CD8-positive, alpha-beta memory T cell (primary cell): ENCODE measurements at places on chromosomes 1 and 21. TPM values are rescaled to one million over a fixed set of nuclear protein-coding genes. Genes with fewer than 3 reads are reported as not detected.
A peak's percentile ranks its signal among the peaks of the same experiment; 100 is the strongest.

MEX3A gene
- not detected for polyA plus RNA-seq

- no peaks in the 10 kb centered on the region for H3K27me3 ChIP-seq
- H3K36me3 ChIP-seq, result no peaks in the 10 kb centered on the region
- H3K4me3 ChIP-seq, result no peak overlapping the region
Measured at GRCh38 chr1:168148916-168149315, 12.2 kb upstream of the GPR161 start.

RRP1 gene
- 21.8 TPM for polyA plus RNA-seq

- no peaks in the 10 kb centered on the region for H3K4me1 ChIP-seq
- H3K36me3 ChIP-seq, result no peaks in the 10 kb centered on the region
- H3K27ac ChIP-seq, result no peak overlapping the region
- DNase-seq, result no peak
- H3K27me3 ChIP-seq, result no peaks in the 10 kb centered on the region
Measured at GRCh38 chr21:38912102-38912629, 106.4 kb downstream of the ETS2 start.

- H3K27ac ChIP-seq, result no peak overlapping the region
- H3K4me1 ChIP-seq, result no peaks in the 10 kb centered on the region
- no peaks in the 10 kb centered on the region for H3K36me3 ChIP-seq
- no peaks in the 10 kb centered on the region for H3K27me3 ChIP-seq
Measured at GRCh38 chr1:96968983-96969382, 247.4 kb downstream of the PTBP2 start.

GRCh38 chr1:154608397-154609270 lies 648 bp upstream of the ADAR start:
- H3K27ac ChIP-seq, result peak overlapping the region; percentile 93
- H3K36me3 ChIP-seq, result no peaks in the 10 kb centered on the region
- H3K27me3 ChIP-seq, result no peaks in the 10 kb centered on the region
- peaks cover 54% of the 10 kb centered on the region for H3K4me1 ChIP-seq
- peak; percentile 41 for DNase-seq

PLPP3 gene
- not detected for polyA plus RNA-seq

DNA sequence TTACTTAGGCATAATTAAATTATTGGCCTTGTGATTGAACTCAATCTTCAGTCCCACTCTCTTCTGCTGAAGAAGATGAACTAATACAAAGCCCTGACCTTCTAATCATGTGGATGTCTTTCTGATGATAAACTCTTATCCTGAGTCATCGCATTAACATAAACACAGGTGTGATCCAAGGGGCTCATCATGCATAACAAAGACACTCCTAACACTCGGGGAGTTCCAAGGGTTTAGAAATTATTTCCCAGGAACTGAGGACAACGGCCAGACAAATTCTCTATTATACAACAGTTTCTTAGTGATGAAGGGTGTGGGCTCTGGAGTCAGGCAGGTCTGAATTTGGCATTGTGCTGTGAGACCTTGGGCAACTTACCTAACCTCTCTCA lies 18.0 kb downstream of the DUSP10 start:
- no peaks in the 10 kb centered on the region for H3K36me3 ChIP-seq
- H3K4me3 ChIP-seq, result no peak overlapping the region
- DNase-seq, result no peak
- H3K27me3 ChIP-seq, result no peaks in the 10 kb centered on the region
- peaks cover 33% of the 10 kb centered on the region for H3K4me1 ChIP-seq
- H3K27ac ChIP-seq, result no peak overlapping the region

GRCh38 chr1:944341-945325 lies 14.4 kb downstream of the NOC2L start:
- no peak overlapping the region for H3K4me3 ChIP-seq
- no peak for DNase-seq
- peaks cover 21% of the 10 kb centered on the region for H3K27me3 ChIP-seq
- H3K4me1 ChIP-seq, result peaks cover 13% of the 10 kb centered on the region

DNA sequence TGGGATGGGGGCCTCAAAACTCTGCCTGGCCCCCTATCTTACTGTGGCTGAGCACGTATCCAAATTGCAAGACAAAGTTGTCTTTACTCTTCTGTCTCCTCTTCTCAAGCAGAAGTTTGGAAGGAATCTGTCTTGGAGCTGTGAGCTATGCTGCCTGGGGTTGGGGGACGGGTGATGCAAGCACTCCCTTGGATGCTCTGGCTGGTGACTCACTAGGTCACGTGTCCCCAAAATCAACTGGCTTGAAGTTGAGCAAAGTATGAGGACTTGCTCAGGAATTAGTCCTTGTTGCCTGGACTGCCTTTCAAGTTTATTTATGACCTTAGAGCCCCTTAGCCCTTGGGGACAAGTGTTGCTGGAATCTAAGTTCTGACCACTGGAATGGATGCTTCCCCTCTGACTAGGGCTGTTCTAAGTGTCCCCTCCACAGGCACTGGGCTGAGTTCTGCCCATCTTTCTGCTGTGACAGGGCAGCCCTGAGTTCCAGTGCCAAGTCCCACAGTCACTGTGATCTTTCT lies 269.5 kb downstream of the HHAT start:
- H3K4me3 ChIP-seq, result no peak overlapping the region
- no peak for DNase-seq
- H3K27ac ChIP-seq, result no peak overlapping the region
- H3K36me3 ChIP-seq, result no peaks in the 10 kb centered on the region
- H3K4me1 ChIP-seq, result no peaks in the 10 kb centered on the region
- no peaks in the 10 kb centered on the region for H3K27me3 ChIP-seq

VANGL2 gene
- polyA plus RNA-seq, result not detected

DNA sequence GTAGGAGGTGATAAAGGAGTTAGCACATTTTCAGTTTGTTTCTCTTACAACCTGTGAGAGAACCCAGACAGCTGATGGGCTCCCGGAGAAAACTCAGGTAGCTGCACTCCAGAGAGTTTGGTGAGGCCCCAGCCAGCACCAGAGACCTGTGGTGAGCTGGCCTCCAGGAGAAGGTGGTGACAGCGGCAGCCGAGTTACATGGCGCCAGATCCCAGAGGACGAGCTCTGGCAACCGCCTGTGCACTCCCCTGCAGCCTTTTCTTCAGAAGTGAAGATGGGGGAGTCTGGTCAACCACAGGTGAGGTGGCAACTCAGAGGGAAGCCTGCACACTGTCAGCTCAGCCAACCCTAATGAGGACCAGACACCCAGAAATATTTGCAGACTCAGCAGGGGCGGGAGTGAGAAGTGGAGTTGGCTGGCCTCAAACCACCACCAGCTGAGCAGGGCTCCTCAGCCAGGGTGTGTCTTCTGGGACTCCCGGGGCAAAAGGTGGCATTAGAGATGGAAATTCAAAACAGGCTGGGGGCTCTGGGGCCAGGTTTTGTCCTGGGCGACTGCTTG lies 209.7 kb downstream of the SETD4 start:
- no peaks in the 10 kb centered on the region for H3K4me1 ChIP-seq
- no peaks in the 10 kb centered on the region for H3K27me3 ChIP-seq
- no peaks in the 10 kb centered on the region for H3K36me3 ChIP-seq

CYP4B1 gene
- not detected for polyA plus RNA-seq

DNA sequence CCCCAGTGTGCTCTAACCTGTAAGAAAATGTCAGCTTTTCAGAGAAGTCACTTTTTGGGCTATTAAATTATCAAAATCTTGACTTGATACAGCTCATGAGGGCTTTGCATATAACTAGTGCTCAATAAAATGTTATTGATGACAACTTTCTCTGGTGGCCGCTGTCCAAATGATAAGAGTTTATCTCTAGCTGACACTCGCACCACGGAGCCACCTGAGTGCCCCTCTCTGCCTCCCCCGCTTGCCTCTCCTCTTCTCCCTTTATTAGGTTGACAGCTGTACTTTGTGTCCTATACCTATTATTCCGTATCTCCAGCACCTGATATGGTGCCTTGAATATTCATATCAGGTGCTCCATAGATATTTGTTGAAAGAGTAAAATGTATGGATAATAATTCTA lies 82.8 kb downstream of the PHTF1 start:
- H3K27me3 ChIP-seq, result no peaks in the 10 kb centered on the region
- H3K4me3 ChIP-seq, result no peak overlapping the region
- H3K4me1 ChIP-seq, result no peaks in the 10 kb centered on the region
- no peak overlapping the region for H3K27ac ChIP-seq
- DNase-seq, result no peak

DNA sequence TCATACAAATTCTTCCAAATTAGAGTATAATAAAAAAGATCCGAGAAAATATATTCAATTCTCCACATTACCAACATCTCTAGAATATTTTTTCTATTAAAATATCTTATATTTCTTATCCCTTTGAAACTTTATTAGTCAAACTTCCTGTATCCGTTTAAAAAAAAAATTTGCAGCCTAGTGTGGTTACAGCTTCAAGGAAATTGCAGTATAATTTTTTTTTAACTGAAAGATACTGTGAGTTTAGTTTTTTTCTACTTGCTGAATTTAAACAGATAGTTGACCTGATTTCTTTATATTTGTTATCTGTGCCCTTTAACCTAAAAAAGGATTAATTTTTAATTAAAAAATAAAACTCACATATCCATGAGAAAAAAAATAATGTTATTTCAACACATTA lies 1.5 kb downstream of the RGS18 start:
- H3K27me3 ChIP-seq, result no peaks in the 10 kb centered on the region
- H3K27ac ChIP-seq, result no peak overlapping the region
- no peak overlapping the region for H3K4me3 ChIP-seq
- H3K4me1 ChIP-seq, result no peaks in the 10 kb centered on the region

OXCT2 gene
- not detected for polyA plus RNA-seq

FCAMR gene
- not detected for polyA plus RNA-seq

GRCh38 chr21:35561116-35561515 lies 499.2 kb downstream of the SETD4 start:
- H3K27ac ChIP-seq, result no peak overlapping the region
- no peaks in the 10 kb centered on the region for H3K27me3 ChIP-seq
- DNase-seq, result no peak
- H3K36me3 ChIP-seq, result no peaks in the 10 kb centered on the region

DNA sequence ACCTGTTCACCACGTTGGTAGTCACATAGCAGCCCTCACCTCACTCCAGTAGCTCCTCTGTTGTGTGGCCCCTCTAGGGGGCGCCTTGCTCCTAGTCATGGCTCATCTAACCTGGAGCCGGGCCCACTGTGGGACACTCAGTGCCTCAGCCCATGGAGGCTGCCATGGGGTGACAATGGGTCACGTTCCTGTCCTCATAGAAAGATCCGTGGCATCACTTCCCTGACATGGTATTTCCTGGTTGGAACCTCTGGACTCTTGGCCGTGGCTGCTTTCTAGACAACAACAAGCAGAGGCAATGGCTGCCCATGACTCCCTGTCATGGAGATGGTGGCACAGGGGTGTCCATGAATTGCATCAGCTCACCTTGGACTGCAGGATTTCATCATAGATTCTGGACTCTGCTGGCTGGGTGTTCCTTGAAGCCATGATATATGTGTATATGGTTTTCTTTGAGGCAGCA lies 27.5 kb upstream of the SLAMF6 start:
- H3K36me3 ChIP-seq, result peaks cover 57% of the 10 kb centered on the region
- H3K4me3 ChIP-seq, result no peak overlapping the region
- no peak overlapping the region for H3K27ac ChIP-seq
- peaks cover 6% of the 10 kb centered on the region for H3K4me1 ChIP-seq
- no peaks in the 10 kb centered on the region for H3K27me3 ChIP-seq

OR2M5 gene
- not detected for polyA plus RNA-seq

LHX4 gene
- 0.08 TPM for polyA plus RNA-seq

DNA sequence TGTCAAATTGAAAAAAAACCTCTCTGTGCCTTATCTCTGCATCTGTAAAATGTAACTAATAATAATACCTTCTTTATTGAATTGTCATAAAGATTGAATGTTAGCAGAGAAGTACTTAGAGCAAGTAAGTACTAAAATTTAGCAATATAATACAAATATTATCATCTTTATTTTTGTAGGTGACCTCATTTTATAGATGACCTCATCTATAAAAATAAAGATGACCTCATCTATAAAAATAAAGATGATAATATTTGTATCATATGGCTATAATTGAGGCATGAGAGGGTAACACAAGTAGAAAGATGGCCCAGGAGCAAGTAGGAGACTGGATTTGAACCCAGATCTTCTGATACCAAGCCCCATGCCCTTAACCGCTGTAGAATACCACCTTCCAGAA lies 193.2 kb upstream of the FOXD3 start:
- H3K4me1 ChIP-seq, result no peaks in the 10 kb centered on the region
- no peaks in the 10 kb centered on the region for H3K27me3 ChIP-seq
- DNase-seq, result no peak

DNA sequence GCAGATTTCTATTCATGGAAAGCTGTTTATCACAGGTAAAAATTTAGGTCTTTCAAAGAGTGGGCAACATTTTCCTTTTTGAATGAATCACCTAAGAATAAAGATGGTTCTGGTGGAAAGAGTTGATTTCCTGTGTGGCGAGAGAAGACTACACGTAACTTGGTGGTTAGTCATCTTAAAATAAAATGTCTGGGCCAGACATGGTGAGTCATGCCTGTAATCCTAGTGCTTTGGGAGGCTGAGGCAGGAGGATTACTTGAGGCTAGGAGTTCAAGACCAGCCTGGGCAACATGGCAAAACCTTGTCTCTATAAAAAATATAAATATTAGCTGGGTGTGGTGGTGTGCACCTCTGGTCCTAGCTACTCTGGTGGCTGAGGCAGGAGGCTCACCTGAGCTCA lies 65.7 kb downstream of the DISP1 start:
- H3K27ac ChIP-seq, result no peak overlapping the region
- H3K27me3 ChIP-seq, result no peaks in the 10 kb centered on the region
- H3K4me1 ChIP-seq, result no peaks in the 10 kb centered on the region
- H3K36me3 ChIP-seq, result no peaks in the 10 kb centered on the region
- H3K4me3 ChIP-seq, result no peak overlapping the region
- DNase-seq, result peak; percentile 46

EFNA1 gene
- 1.3 TPM for polyA plus RNA-seq

DNA sequence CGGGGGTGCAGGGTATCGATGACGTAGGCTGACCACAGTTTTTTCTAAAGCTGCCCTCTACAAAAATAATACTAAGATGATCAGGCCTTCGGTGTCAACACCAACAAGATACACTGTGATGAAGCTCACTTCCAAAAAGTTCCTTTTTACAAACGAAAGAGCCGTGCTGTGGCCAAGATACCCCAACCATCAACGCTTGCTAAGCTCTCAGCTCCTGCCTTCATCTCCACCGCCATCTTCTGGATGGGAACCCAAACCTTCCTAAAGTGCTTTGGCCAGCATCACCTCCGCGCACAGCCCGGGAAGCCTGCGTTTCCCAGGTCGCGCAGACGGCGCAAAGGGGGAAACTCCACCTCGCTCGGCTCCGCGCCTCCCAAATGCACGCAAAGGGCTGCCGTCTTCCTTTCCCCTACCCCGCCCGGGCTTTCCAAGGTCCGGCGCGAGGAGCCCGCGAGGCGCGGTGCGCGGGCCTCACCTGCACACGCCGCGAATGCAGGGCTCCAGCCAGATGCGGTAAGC lies 541 bp downstream of the USP48 start:
- peaks cover 27% of the 10 kb centered on the region for H3K4me1 ChIP-seq
- H3K36me3 ChIP-seq, result no peaks in the 10 kb centered on the region
- DNase-seq, result peak; percentile 37
- peak overlapping the region; percentile 99 for H3K4me3 ChIP-seq
- no peaks in the 10 kb centered on the region for H3K27me3 ChIP-seq

AMIGO1 gene
- 20.2 TPM for polyA plus RNA-seq

FMO3 gene
- not detected for polyA plus RNA-seq
